Muscle of arm (tissue), 14 donors: ENCODE measurements at places on chromosomes 4 and X. TPM values are rescaled to one million over a fixed set of nuclear protein-coding genes. Genes with fewer than 3 reads are reported as not detected.

Gene MSX1
- polyA plus RNA-seq: 1.1 TPM

Gene LAP3
- 42.3 TPM for polyA plus RNA-seq

- no peak for DNase-seq
These were observed 545.0 kb downstream of the TMA16 start for GRCh38 chr4:164039482-164039881.

DNA sequence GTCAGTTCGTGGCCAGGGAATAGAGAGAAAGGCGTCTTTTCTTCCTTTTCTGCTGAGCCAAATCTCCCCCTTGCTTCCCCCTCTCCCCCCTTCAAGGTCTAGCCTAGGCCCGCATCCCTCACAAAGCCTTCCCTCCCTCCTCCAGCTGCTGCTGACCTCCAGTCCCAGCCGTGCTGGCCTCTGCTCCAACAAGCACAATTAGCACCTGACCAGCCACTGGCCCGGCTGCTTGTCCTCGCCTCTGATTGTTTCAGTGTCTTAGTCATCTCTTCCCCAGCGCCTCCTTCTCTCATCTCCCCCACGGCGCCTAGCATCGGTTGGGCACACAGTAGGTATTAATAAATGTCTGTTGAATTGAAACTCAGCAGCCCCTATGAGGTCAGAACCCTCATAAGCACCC lies 4.2 kb downstream of the ELF4 start:
- no peak for DNase-seq

Gene CTBP1
- 87.6 TPM for polyA plus RNA-seq

- DNase-seq: no peak
These were observed 448.2 kb downstream of the PCDH10 start for GRCh38 chr4:133597251-133597650.

Gene PPEF2
- polyA plus RNA-seq: not detected

Gene RAB33A
- polyA plus RNA-seq: 0.29 TPM

DNA sequence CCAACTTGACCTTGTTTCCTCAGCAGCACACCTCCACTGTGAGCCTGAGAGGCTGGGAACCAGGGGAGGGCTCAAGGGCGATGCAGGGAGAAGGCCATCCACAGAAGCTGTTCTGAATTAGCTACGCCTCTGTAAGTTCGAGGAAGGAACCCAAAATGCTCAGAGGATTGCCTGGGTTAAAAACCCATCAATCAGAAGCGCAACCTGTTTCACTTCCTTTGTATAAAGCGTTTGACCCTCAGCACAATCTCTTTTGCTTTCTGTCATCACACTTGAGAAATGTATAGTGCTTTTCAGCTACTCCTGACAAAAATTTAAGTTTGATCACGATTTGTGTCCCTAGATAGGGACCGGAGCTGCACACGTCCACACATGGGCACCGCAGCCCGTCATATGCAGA lies 48.0 kb upstream of the MAP3K15 start:
- no peak for DNase-seq

Gene PRDM8
- polyA plus RNA-seq: 15.1 TPM

Gene ASMT
- not detected for polyA plus RNA-seq

Gene LIMCH1
- 75.4 TPM for polyA plus RNA-seq

DNA sequence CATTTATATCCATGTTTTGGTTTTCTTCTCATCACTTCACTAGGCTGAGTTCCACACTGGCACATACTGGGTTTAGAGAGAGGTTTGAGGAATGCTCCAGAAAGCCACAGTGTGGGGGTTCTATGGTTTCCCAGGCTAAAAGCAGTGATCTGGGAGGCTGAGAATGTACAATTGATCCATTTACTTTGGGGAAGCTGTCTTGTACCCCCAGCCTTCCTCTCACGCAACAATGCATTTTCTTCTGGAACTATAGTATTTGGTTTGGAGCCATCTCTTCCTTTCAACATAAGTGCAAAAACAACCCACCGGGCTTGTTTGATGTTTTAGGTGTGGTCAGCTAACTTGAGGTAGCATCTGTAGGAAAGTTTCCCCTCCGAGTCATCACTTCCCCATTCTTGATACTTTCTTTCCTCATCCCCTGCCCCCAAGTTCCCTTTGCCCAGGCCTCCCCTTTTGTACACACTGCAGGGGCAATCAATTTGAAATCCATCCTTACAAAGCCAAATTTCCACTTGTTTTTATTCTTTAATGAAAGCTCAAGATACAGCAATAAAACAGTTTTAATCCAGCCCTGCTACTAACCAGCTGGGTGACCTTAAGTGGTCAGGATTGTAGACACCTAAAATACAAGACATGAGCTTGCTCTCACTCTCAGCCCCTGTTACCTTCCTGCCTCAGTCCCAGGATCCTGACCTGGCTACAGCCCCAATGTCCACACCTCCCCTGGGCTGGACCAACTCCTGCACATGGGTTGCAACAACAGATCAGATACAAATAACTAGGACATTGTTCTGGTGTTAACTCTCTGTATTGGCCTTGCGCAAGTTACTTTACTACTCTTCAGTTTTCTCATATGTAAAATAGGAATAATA lies 109.2 kb downstream of the FHDC1 start:
- DNase-seq: no peak

DNA sequence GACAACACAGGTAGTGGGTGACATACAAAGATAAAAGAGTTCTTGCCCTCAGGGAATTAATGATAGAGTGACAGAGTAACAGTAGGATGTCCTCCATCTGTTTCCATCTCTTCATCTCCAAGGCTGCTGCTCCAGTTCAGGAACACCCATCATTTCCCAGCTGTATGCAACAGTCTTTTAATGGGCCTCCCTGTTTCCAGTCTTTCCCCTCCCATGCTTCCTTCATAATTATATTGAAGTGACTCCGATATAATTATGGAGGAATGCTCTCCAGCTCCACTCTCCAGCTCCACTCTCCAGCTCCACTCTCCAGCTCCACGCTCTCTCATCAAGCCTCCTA lies 65.3 kb upstream of the MSN start:
- no peak for DNase-seq
